Activated CD4-positive, alpha-beta memory T cell treated with anti-CD3 and anti-CD28 coated beads, Interleukin-2, amount 10 ng/mL, durations not matched to agents 7 days and 5 days (primary cell): ENCODE measurements at places on chromosomes 7 and 10. TPM values are rescaled to one million over a fixed set of nuclear protein-coding genes. Genes with fewer than 3 reads are reported as not detected.
A peak's percentile ranks its signal among the peaks of the same experiment; 100 is the strongest.

Gene ZNF365
- total RNA-seq, result 0.23 TPM

DNA sequence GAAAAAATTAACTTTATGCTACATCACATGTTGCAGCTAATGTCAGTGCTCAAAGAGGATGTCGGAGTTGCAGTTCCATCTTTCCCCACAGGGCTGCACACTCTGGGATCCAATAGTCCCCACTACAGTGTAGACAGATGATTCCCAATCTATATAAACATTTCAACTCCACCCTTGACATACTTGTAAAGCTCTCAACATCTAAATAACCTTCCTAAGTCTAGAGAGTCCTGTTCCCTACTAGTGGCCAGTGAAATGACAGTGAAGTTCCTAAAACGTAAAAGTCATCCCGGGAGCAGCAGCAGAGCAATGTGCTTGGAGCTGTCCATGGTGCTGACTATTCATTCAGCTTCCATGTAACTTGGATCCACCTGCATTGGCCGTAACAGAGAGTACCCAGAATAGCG lies 145.1 kb downstream of the GRM8 start:
- peak; percentile 34 for DNase-seq

GRCh38 chr10:84004221-84004620 lies 135.1 kb upstream of the GHITM start:
- DNase-seq, result no peak

Gene GPR37
- not detected for total RNA-seq

DNA sequence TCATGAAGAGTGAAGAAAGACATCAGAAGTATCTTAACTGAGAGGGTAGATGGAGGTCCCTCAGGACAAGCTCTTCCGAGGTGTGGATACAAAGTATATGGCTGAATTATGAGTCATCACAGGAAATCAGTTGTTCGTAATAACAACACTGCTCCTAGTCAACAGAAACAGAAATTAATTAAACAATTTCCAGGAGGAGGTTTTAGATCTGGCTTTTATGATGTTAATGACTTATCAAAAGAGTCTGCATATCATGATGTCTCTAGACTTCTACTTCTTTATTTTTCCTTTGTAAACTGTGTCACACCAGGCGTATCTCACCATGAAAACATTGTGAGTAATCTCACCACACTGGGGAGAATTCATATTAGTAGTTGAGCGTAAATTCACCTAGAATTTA lies 31.2 kb downstream of the OSBPL3 start:
- no peak for DNase-seq

DNA sequence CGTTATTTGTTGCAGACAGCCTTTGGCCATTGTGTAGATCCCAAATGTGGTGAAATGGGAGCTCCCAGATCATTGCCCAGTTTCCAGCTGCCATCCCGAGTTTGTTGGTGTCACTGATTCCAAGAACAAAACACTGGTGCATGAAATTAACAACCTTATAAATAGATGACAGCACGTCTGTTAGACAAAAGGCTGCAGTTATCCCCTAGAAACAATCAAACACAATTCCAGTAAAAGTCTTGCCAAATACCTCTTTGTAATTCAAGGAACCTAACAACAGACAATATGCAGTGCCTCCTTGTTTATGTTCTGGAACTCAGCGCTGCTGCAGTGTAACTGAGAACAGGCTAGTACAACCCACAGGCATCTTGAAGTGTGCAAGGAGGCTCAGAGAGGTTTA lies 404.5 kb downstream of the PAXIP1 start:
- DNase-seq, result no peak

Gene GDF2
- not detected for total RNA-seq

Gene SKAP2
- 15.1 TPM for total RNA-seq

DNA sequence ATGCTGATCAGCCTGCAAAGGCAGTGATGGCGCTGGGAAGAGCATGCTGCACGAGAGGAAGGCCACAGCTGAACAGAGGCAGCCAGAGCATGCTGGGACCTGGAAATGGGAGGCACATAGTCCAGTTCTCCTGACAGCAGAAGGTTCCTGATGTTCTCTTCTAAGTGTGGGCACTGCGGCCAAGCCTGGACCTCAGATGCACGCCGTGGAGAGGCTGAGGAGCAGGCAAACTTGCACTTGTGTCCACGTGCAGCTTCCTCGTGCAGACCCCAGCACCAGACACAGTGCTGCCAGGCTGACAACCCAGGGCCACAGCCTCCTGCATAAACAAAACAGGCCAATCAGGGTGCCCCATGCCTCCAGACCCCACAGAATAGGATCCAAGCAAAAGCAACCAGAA lies 93.5 kb upstream of the LANCL2 start:
- DNase-seq, result no peak

Gene SPDYE11
- not detected for total RNA-seq

GRCh38 chr10:33227489-33227888 lies 107.0 kb downstream of the NRP1 start:
- DNase-seq, result no peak
